Germinal center (tissue), 1 donor: ENCODE measurements at places on chromosomes 13 and 19.
A peak's percentile ranks its signal among the peaks of the same experiment; 100 is the strongest.

DNA sequence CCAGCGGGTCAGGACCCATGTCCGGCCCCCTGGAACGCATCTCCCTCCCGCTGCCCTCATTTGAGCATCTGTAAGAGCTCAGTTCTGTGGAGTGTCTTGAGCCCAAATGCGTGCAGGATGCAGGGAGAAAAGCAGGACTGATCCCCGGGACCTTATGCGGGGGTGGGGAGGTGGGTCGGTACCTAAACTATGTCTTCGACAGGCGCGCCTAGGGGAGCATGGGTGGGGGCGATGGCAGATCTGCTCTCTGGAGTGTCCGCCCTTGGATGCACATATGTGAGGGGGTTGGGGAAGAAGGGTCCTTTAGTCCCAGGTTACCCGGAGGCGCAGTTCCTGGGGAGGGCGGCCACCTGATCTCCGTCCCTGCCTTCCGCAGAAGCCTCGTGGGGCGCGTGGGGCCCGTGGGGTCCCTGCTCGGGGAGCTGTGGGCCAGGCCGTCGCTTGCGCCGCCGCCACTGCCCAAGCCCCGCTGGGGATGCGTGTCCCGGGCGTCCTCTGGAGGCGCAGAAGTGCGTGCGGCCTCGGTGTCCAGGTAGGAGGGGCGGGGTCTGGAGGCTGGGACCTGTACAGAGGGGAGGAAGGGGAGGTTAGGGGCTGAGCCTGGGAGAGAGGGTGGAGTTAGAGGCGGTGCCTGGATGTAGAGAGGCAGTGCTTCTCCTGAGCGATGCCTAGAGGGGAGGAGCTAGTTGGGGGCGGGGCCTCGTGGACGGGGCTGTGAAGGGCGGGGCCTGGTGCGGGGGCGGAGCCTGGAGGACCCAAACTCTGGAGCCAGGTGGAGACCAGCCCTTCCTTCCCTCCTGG is 2.9 kb downstream of the CILP2 start:
- peak; percentile 90 for DNase-seq

DNA sequence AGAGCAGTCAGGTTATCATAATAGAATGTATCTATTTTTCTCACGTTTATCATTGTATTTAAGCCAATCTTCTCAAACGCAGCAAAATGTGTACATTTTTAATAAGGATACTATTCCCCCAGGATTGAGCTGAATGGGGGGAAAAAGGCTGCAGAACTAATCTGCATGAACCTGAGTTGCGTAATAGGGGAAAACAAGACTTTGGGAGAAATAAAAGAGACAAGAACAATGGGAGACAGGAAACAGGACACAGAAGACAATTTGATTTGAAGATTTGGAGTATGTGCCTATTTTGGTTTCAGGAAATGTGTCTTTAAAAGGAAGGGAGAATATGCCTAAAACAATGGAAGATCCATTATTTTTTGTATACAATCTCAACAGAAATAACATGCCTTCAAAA is 844.5 kb downstream of the DIAPH3 start:
- no peak for DNase-seq

GRCh38 chr19:16293118-16294091 is 31.2 kb upstream of the KLF2 start:
- DNase-seq = no peak

- peak; percentile 53 for DNase-seq
Measured at GRCh38 chr19:7506385-7507328, 9.2 kb upstream of the ZNF358 start.

DNA sequence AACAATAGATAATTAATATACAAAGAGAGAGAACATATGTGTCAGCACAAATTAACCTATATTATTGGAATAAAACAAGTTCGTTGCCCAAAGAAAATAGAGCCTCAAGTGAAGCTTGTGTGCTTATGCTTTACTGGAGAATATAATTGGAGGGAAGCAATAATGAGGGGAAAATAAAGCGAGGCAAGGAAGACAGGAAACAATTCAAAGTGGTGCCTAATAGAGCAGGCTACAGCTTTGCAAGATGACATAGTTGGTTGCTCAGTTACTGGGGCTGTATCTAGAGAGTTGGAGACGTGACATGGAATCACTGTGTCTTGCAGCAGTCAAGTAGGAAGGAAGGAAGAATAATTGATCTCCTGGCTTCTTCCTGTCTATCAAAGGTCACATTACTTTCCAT is 21.1 kb upstream of the SLC10A2 start:
- no peak for DNase-seq

DNA sequence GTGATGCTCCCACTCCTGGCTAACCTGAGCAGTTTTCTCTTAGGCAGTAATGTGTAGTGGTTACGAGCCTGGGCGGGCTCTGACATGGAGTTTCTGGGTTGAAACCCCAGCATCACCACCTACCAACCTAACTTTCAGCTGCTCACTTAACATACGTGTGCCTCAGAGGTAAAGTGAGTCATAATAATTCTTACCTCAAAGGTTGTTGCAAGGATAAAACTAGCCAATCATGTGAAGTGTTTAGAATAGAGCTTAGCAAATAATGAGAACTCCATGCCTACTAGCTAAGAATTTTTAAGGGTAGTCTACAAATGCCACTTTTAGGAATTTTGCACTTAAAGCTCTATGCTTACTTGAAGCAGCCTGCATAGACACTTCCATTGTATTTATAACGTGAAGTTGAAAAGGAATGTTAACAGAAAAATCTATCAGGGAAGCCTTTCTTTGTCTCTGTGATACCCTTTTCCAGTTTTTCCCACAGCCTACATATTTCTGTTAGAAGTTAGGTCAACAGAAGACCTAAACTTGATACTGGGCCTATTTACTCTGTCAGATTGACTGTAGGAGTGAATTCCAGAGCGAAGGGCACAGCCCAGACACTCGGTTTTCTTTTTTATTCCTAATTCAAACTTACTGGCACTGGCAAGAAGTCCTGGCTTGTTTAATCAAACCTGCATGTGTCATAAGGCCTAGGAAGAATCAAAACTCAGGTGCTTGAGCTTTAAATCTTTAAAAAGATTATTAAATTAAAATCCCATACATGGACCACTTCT is 90.7 kb downstream of the FREM2 start:
- no peak for DNase-seq

GRCh38 chr13:113786262-113786841 is 27.3 kb downstream of the TMEM255B start:
- no peak for DNase-seq

GRCh38 chr13:27138457-27139093 is 33.0 kb downstream of the USP12 start:
- no peak for DNase-seq

GRCh38 chr13:22967669-22968068 is 213.1 kb upstream of the SGCG start:
- no peak for DNase-seq

DNA sequence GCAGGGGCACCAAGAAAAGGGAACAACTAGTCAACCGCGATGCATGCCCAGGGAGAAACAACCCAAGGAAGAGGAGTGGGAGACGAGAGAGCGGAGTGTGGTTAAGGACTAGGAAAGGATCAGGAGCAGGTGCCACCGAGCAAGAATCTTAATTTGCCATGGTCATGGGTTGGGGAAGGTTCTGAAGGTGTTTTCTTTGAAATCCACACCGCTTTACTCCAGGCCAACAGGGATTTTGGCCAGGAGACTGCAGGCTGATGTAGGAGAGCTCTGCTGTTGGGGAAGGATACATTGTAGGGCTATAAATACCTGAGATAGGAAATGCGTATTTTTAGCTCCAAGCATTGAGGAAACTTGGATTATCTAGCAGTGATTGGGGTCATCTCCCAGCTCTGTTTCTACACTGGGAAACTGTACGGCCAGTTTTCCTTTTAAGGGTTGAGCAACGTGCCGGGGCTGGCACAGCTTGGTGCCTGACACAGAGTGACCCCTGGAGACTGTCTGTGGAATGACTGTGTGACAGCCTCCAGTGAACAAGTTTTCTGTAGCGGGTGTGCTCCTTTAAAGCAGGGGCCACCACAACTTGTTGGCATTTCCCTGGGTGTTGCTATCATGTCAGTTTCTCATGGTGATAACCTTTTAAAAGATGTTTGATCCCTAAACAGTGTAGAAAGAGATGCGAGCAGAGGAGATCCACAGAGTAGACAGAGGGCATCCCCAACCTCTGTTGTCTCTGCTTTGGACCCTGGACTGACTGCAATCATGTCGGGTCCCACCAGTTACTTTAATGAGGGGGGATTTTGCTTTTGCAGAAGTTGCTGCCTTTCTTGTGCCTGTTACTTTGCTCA is 34.3 kb downstream of the ZNF536 start:
- peak; percentile 18 for DNase-seq

GRCh38 chr19:19744641-19745040 is 11.7 kb upstream of the ZNF14 start:
- DNase-seq = no peak

GRCh38 chr13:113321546-113321945 is 24.5 kb downstream of the LAMP1 start:
- no peak for DNase-seq

GRCh38 chr19:5091018-5091683 is 122.2 kb downstream of the KDM4B start:
- no peak for DNase-seq

- DNase-seq = no peak
Measured at GRCh38 chr19:45151821-45152503, 8.8 kb downstream of the NKPD1 start.

DNA sequence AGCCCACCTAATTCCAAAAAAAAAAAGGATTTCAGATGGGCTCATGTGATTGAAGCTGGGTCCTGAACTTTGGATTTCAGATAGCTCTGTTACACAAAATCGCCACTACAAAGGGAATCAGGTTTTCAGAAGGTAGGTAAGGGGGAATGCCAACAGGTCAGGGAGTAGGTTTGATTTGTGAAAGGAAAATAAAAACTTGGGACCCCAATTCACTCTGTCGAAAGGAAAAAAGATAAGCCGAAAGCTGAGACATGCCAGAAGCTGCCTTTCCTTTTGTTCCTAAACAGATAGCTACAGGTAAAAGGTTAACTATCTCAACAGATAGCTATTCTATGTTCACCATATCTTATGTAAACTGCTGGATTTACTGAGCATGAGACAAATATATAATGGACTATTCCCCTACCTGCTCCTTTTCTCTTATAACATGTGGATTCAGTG is 4.0 kb downstream of the KRTDAP start:
- no peak for DNase-seq

- no peak for DNase-seq
Measured at GRCh38 chr19:27529158-27529557, 1683.8 kb downstream of the UQCRFS1 start.

DNA sequence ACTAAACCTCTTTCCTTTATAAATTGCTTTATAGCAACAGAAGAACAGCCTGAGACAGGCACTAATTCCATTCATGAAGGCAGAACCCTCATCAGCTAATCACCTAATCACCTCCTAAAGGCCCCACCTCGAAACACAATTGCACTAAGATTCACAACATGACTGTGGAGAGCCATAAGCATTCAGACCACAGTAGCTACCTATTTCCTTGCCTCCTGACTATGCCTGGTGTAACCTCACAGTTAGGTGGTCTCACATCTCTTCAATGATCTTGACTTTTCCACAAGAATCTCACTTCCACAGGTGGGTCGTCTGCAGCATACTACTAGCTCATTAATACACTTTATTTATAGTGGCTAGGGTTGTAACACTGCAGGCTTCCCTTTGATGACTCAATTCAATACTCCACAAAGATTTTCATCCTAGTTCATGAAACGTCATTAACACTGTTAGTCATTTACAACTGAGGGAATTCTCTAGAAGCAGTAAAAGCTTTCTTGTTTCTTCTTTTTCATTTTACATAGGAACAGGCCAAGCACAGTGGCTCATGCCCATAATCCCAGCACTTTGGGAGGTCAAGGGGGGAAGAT is 27.1 kb downstream of the STK24 start:
- no peak for DNase-seq

- DNase-seq = no peak
Measured at GRCh38 chr13:99050983-99051488, 73.2 kb upstream of the DOCK9 start.

DNA sequence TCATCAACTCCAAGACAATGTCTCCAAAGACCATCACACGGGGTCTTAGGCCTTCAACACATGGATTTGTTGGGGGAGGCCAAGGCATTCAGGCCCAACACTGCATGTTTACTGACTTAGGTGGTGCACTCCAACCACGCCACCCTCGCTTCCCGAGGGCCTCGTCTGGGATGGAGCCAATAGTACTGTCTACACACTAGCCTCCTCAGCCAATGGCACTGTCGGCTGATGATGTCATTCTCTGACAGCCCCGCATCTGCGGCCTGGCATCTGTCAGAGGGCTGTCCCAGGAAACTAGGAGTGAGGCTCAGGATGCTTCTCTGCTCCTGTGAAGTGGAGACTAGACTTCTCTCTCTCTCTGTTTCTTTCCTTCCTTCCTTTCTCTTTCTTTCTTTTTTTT is 96.6 kb downstream of the TEX26 start:
- DNase-seq = no peak

DNA sequence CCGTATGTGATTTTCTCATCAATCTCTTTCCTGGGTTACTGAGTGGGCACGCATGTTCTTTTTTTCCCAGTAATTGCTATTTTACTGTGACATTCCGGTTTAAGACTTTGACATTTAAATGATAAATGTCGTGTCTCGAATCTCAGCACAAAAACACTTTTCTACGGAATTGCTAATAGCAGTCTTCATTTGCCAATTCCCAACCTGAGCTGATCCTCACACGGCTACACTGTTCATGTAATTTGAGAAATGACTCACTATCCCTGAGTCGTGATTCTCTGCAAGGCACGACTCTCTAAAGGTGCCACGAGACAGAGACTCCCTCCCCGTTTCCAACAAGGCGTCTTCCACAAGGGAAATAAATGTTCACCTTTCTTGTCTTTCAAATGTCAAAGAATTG is 88.7 kb upstream of the USP29 start:
- DNase-seq = no peak

DNA sequence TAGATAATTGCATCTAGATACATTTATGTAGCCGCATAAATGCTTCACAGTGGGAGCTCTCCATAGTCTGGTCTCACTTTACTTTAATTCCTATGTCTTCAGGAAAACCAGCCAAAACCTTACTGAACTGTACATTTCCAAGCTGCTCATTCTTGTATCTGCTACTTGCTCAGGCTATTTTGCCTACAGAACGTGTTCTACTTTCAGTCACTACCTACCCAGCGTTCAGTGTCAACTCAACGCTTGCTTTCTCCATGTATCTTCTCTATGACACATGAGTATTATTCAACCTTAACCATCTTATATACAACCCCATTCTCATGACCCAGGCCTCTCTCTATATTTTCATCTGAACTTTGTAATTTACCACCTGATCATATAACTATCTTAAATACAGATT is 101.9 kb downstream of the KLF12 start:
- DNase-seq = no peak

- DNase-seq = no peak
Measured at GRCh38 chr19:12629215-12629614, 18.5 kb downstream of the ZNF791 start.

- no peak for DNase-seq
Measured at GRCh38 chr13:83281654-83282053, 600.6 kb downstream of the SLITRK1 start.

DNA sequence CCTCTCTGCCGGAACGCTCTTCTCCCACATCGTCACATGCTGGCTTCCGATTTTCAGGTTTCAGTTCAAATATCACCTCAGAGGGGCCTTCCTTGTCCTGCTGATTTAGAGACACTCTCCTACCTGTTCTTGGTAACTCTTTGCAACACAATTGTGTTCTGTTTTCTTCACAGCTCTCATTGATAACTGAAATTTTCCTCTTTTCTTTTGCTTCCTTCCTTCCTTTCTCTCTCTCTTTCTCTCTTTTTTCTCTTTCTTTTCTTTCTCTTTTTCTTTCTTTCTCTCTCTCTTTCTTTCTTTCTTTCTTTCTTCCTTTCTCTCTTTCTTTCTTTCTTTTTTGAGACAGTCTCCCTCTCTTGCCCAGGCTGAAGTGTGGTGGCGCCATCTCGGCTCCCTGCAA is 12.0 kb upstream of the LRRC4B start:
- DNase-seq = no peak
